PC-3 (cell line): ENCODE measurements at places on chromosomes 6 and 20. TPM values are rescaled to one million over a fixed set of nuclear protein-coding genes. Genes with fewer than 3 reads are reported as not detected.

DNA sequence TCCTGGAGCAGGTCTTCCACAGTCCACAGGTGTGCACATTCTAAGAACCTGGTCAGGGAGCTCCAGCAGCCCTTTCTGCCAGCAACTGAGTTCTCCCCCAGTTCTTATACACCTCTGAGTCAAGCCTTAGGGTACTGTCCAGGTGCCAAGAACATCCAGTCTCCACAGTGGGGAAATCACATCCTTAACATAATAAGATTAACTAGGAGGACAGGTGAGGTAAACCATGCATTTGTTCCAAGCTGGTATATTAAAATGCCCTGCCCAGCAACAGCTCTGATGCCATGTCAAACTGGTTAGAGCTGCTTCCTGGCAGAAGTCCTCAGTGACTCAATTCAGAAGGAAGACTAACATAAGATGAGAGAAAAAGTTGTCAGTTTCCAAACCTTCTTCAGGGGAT is 303.9 kb upstream of the SGK1 start:
- DNase-seq: peak; percentile 55

DNA sequence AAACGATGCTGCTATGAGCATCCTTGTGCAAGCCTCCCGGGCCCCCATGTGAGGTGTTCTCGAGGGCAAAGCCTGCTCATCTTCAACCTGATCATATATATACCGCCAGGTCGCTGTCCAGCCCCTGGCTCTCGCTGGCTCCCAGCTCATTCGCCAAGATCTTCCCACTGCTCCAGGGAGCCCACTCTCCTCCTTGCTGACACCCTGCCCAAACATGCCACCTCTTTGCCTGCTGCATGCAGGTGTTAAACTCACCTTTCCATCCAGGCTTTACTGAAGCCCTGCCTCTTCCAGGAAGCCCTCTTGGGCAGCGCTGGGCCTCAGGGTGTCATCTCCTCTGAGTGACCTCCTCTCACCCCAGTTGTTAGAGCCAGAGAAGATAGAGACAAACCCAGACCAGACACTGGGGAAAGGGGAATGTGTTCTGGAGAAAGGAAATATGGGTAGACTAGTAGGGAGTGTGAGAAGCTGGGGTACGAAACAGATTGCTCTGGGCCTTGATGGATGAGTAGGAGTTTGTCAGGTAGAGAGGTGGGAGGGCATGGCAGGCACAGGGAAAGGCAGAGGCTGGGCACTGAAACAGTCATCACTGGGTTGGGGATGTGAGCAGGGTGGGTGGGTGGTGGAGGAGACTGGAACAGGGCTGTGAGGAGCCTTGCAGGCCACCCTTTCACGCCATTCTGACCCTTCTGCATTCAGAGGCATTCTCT is 1.2 kb upstream of the DLGAP4 start:
- DNase-seq: no peak

KIF25 gene
- not detected in 2 replicates for total RNA-seq

DNA sequence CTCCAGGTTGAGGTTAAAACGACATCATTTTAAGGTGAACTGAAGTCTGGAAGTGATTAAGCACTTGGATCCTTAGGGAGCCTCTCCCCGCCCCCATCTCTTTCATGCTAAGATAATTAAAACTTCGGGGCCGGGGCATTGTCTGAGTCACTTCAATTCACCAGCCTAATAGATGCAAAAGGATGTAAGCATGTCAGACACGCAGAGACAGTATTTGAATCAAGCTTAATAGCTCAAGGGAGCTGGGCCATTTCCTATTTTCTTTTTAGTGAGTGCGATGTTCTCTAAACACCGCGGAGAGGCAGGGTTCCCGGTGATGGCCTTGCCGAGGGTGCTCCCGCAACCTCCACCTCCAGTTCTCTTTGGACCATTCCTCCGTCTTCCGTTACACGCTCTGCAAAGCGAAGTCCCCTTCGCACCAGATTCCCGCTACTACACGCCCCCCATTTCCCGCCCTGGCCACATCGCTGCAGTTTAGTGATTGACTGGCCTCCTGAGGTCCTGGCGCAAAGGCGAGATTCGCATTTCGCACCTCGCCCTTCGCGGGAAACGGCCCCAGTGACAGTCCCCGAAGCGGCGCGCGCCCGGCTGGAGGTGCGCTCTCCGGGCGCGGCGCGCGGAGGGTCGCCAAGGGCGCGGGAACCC is 516 bp upstream of the IRF4 start:
- no peak for DNase-seq

GRCh38 chr6:149026530-149026942 is 279.7 kb downstream of the UST start:
- DNase-seq: peak; percentile 82

CCDC170 gene
- not detected in 2 replicates for total RNA-seq

DNA sequence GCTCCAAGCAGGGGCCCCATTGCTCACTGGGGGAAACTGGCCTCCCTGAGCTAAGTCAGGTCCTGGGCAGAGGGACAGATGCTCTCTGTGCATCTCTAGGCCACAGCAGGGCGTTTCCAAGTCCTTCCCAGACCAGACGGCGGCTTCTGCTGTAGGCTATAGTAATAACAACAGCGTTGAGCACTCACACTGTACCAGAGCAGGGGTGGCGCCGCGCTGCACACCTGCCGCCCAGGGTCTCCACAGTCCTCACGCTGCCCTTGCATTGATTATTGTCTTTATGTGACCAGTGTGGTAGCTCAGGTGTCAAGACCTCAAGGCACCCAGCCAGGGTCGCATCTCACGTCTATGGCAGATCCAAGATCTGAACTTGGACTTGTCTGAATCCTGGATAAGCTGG is 14.9 kb upstream of the CCN5 start:
- no peak for DNase-seq

GRCh38 chr20:24452016-24452415 is 17.4 kb upstream of the SYNDIG1 start:
- DNase-seq: no peak

CST5 gene
- total RNA-seq: not detected in 2 replicates

EFCAB8 gene
- not detected in 2 replicates for total RNA-seq

GRCh38 chr20:6123649-6124014 is 802 bp upstream of the FERMT1 start:
- DNase-seq: no peak

RBM12 gene
- total RNA-seq: 43.5 and 53.6 TPM in 2 replicates

SIRPB2 gene
- total RNA-seq: 0.52 and 2.1 TPM in 2 replicates

- no peak for DNase-seq
These were observed 103.2 kb downstream of the ZDHHC14 start for GRCh38 chr6:157484181-157484580.

GRCh38 chr6:53926505-53926904 is 131.7 kb downstream of the LRRC1 start:
- peak; percentile 73 for DNase-seq

DNA sequence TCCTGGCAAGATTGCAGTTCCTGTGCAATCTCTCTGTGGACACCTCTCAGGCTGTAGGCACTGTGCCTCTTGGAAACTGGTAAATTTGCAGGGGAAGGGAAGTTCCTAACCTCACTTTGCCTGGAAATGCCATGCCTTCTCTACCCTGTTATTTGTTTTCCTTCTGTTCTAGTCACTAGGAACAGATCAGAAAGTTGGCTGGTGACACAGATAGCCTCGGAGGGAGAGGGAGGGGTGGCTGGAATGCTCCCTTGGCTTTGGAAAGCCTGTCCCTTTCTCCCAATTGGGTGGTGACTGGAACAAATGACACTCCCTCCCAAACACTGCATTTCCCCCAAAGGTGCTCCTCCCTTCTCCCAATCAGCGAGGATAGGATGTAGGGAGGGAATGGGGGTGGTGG is 131.5 kb upstream of the F13A1 start:
- DNase-seq: no peak

GRCh38 chr6:73339340-73339739 is 14.7 kb downstream of the DPPA5 start:
- peak; percentile 30 for DNase-seq

GRCh38 chr6:30641048-30641447 is 5.9 kb upstream of the C6orf136 start:
- no peak for DNase-seq

GRCh38 chr6:42375007-42375635 is 76.6 kb downstream of the TRERF1 start:
- DNase-seq: no peak

DNA sequence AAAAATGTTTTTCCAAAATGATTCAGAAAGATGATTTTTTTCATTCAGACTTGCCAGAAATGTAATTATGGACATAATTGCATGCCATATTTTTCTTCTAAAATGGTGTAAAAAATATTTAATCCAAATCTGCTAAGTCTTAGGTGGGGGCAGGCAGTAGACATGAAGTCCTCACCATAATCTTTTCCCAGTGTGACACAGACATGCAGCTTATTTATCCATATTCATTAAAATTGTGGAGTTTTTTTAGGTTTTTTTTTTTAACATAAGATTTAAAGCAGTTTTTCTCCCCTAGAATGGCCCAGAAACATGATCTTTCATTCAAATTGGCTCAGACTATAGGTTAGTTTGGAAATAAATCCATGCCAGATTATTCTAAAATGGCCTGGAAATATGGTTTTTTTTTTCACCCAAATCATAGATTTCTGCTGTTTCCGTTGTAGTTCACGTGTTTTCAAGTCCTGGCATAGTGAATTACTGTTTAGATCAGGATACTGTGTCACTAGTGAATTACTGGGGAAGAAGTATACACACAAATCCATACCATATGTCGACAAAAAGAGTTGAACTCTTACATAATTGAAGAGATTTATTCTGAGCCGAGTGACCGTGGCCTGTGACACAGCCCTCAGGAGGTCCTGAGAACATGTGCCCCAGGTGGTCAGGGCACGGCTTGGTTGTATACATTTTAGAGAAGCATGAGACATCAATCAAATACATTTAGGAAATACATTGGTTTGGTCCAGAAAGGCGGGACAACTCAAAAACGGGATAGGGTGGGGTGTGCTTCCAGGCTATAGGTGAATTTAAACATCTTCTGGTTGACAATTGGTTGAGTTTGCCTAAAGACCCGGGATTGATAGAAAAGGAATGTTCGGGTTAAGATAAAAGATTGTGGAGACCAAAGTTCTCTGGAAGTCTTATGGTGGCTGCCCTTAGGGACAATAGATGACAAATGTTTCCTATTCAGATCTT is 33.9 kb downstream of the ZNF133 start:
- no peak for DNase-seq

DNA sequence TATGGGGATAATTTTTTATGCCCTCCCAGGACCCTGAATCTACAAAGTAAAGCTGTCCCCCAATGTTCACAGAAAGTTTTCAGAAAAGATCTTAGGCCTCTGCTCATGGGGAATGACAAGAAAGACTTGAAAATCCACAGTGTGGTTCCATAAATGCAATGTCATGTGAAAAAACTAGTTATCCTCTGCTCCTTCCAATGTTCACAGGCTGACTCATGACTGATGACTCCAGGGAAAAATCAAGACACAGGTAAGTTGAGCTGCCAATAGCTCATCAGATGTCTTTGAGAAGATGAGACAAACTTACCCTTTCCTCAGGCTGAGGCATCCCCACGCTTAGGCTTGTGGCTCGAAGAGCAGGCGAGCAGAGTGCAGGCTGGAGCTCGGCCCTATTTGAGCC is 14.8 kb upstream of the BCLAF1 start:
- DNase-seq: peak; percentile 58

STX16 gene
- 44.2 and 47.1 TPM in 2 replicates for total RNA-seq

GRCh38 chr6:39338397-39338796 is 15.9 kb upstream of the KCNK16 start:
- DNase-seq: no peak

DNA sequence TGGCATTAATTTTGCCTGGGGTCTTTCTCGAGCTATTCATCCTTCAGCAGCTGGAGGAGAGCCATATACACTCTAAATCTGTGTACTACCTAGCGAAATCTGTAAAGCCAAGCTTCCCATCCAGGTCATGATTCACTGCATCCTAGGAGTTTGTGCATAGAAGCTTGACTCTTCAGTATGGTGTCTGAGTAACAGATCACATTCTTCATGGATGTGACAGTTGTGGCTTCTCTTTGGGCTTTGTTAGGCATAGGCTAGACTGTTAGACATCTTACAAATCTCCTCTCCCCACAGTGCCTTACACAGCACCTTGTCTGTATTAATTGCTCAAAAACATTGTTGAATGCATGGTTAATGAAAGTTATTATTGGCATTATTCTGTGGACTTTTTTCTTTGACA is 177.0 kb downstream of the EYA4 start:
- no peak for DNase-seq

C6orf141 gene
- 43.8 and 49.4 TPM in 2 replicates for total RNA-seq

GRCh38 chr6:151060096-151060765 is 179.5 kb upstream of the AKAP12 start:
- DNase-seq: peak; percentile 97

GRCh38 chr6:53264915-53265607 is 83.7 kb downstream of the ELOVL5 start:
- no peak for DNase-seq

MAP7 gene
- 13.9 and 25.3 TPM in 2 replicates for total RNA-seq

- no peak for DNase-seq
These were observed 402 bp upstream of the TAF8 start for GRCh38 chr6:42049948-42050296.

DNA sequence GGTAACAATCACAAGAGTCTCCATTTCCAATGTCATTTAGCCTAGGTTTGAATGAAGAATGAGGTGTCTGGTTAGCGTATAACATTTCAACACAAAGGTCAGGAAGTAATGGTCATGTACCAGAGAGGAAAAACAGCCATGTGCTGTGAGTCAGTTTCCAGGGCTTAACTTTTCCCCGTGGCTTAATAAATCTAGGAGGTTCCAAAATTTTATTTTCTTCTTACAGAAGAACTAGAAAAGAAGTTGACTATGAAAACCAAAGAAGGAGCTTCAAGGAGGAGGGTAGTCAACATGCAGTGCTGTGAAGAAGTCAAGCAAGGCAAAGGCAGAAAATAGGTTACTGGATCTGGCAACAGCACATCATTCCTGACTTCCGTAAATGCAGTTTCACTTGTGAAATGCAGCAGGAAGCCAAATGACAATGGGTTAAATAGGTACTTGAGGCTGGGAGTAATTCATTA is 8.4 kb upstream of the GABRR2 start:
- DNase-seq: no peak

SLC22A16 gene
- not detected in 2 replicates for total RNA-seq
